ENCODE measurements at places on chromosomes 3 and 15.

- DNase-seq: no peak
Measured at GRCh38 chr15:48928877-48929538, 34.7 kb downstream of the SHC4 start.

- no peak for DNase-seq
Measured at GRCh38 chr15:95259965-95260364, 1028.6 kb downstream of the MCTP2 start.

DNA sequence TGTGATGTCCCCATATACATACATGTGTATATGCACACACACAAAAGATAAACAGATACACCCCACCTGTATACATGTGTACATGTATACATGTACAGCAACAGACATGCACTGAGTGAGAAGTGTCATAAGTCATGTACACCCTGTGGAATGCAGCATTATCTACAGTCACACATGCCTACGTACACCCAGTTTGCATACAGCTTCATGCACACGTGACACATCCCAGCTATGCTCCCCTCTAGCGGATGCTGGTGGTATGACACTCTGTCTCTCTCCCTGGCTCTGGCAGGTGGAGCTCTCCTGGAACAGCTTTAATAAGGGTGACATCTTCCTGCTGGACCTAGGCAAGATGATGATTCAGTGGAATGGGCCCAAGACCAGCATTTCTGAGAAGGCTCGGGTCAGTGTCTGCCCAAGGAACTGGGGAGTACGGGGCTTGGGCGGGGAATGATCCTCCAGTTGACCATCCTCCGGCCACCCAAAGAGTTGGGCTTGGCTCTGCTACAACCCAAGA lies 6.3 kb downstream of the VILL start:
- peak; percentile 32 for DNase-seq

- DNase-seq: no peak
Measured at GRCh38 chr3:96931119-96931862, 116.9 kb downstream of the EPHA6 start.

DNA sequence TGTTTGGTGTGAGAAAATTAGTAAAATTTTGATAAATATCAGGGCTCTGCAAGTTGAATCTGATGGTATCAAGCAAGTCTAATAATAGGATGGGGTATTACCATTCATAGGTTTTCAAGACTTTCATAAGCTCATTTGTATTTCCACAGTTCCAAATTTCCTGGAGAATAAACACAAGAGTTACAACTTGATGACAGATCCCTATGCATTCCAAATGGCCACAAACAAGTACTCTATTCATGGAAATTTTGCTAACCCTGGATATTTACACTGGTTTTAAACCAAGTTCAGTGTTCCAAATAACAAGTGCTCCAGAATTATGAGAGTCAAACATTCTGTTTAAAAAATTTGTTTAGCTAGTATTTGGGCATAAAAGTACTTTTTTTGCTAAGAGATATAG lies 75.0 kb upstream of the CNTN6 start:
- no peak for DNase-seq

DNA sequence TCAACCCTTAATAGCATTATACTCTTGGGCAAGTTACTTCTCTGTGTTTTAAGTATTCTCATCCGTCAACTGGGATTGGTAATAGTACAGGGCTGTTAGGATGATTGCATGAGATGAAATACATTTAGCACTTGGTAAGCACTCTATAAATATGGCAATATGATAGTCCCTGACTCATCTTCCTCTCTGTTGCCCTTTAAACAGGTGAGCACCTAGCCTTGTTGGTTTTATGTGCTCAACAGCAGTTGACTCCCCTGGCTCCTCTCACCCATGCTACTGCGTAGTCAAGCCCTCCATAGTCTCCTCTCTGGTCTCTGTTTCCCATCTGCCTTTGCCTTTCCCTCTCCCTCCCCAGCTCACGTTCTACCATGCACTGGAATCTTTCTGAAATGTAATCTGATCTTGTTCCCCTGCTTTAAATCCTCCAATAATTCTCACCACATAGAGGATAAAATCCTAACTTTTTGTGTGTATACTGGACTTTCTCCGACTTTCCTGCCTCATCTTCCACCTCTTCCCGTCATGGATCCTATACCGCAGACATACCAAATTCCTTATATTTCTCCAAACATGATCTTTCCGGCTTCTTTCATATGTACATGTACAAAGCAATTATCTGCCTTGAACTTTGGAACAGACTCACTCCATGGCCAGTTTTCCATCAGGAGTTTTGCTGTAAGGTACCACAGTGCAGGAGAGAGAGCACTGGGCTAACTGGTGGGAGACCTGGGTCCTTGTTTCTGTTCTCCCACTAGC lies 42.3 kb downstream of the FSD2 start:
- no peak for DNase-seq

- DNase-seq: no peak
Measured at GRCh38 chr3:192183109-192183508, 544.2 kb downstream of the FGF12 start.

DNA sequence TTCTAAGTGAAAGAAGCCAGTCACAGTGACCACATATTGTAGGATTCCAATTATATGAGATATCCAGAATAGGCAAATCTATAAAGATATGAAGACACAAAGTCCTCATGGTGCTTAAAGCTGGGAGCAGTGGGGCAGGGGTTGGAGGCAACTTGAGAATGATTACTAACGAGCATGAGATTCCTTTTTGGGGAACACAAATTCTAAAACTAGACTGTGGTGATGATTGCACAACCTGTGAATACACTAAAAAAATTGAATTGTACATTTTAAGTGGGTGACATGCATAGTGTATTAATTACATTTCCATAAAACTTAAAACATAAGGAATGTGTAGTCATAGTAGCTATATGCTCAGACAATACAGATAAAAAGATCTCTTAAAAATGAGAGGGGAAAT lies 103.2 kb downstream of the DPH6 start:
- no peak for DNase-seq

- no peak for DNase-seq
Measured at GRCh38 chr15:61116825-61117224, 112.3 kb downstream of the RORA start.

- DNase-seq: no peak
Measured at GRCh38 chr15:47862402-47862801, 145.1 kb downstream of the SEMA6D start.
